ENCODE measurements at places on chromosomes 3 and 15.

DNA sequence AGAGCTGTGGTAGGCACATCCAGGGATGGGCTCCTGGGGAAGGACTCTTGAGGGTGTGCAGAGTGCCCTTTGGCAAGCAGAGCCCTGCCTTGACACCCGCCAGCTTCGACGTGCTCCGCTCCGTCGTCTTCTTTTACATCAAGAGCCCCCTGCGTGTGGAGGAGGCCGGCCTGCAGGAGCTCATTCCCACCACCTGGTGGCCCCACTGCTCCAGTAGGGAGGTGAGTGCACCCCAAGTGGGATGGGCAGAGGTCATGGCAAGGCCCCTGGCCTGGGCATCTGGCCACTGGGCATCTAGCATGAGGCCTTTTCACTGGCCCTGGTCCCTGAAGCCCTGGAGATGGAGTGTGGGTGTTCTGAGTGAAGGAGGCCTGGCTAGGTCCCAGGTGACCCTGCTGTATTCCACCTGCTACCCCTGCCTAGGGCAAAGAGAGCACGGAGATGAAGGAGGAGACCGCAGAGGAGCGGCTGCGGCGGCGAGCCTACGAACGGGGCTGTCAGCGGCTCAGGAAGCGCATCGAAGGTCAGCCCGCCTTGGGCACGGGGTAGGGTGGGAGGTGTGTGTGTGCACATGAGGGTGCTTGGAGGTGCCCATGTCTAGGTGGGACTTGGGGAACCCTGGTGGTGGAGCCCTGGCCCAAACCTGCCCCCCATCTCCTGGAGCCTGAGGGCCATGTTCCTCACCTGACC, 12.2 kb downstream of the RNF123 start:
- no peak for DNase-seq

DNA sequence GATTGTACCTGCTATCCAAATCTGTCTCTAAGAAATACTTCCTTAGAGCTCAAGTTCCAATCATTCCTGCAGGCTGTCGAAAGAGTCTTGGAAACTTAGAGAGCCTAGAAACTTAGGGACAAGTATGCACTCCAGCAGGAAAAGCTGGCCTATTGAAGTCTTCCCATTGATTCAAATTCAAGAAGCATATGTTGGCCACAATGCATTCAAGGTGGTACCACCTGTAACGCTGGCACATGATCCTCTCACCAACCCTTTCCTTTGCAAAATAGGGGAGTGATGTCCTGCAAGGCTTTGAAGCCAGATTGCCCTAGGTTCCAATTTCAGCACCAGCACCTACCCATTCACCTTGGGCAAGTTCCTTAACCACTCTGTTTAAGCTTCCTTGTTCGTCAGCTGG, 6.0 kb downstream of the ADAMTS9 start:
- no peak for DNase-seq

GRCh38 chr3:9067352-9067975, 104.2 kb upstream of the RAD18 start:
- DNase-seq = no peak

- DNase-seq = peak; percentile 19
These were observed 526.8 kb upstream of the TBL1XR1 start for GRCh38 chr3:177724020-177724638.

- no peak for DNase-seq
These were observed 106.0 kb upstream of the LRIG1 start for GRCh38 chr3:66606868-66607267.

All from NCI-H1417 treated with DMSO at 0.1 percent for 48 hours (cell line).